Mesenchymal stem cell (in vitro differentiated cells and primary cell): ENCODE measurements at places on chromosomes 7 and 10.

DNA sequence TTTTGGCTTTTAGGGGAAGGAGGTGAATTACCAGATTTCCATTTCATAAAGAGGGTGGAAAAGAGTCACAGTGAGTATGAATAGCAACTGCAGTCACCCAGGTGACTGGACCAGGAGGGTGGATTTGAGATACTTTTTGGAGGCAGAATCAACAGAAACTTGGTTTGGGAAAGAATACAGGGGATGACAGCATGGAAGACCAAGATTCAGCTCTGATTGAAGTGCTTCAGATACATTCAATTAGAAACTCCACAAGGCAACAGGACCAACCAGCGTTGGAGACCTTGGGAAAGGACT lies 83.0 kb downstream of the SGMS1 start:
- no peak overlapping the region for H3K4me3 ChIP-seq
- H3K36me3 ChIP-seq: no peaks in the 10 kb centered on the region
- no peak for DNase-seq
- H3K4me1 ChIP-seq: peaks cover 2% of the 10 kb centered on the region
- H3K27ac ChIP-seq: no peak overlapping the region
- H3K27me3 ChIP-seq: no peaks in the 10 kb centered on the region

DNA sequence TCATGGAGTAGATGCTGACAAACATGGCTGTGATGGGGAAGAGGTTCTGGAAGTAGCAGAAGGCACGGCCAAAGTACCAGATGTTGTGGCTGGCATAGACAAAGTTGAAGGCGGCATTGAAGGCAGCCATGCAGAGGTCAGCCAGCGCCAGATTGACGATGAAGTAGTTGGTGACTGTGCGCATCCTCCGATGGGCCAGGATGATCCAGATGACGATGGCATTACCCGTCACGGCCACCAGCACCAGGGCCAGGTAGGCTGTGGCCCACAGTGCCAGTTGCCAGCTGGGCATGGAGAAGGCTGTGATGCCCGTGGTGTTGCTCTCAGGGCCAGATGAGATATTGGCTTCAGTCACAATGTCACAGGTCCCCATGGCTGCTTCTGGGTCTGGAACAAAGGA lies 767 bp downstream of the TACR2 start:
- H3K4me1 ChIP-seq: peaks cover 2% of the 10 kb centered on the region
- no peak for DNase-seq
- H3K27me3 ChIP-seq: peaks cover 8% of the 10 kb centered on the region

GRCh38 chr7:2009541-2010001 lies 223.2 kb downstream of the MAD1L1 start:
- H3K36me3 ChIP-seq: peaks cover 61% of the 10 kb centered on the region
- no peaks in the 10 kb centered on the region for H3K27me3 ChIP-seq
- H3K4me1 ChIP-seq: peaks cover 16% of the 10 kb centered on the region

GRCh38 chr7:17689361-17689902 lies 250.9 kb downstream of the SNX13 start:
- no peak overlapping the region for H3K27ac ChIP-seq
- no peak overlapping the region for H3K4me3 ChIP-seq
- no peak for DNase-seq
- H3K36me3 ChIP-seq: no peaks in the 10 kb centered on the region
- H3K27me3 ChIP-seq: no peaks in the 10 kb centered on the region
